Activated CD4-positive, alpha-beta memory T cell treated with anti-CD3 and anti-CD28 coated beads for 36 hours (primary cell): ENCODE measurements at places on chromosomes 2 and 18. TPM values are rescaled to one million over a fixed set of nuclear protein-coding genes. Genes with fewer than 3 reads are reported as not detected.

The CDK15 gene
- not detected for total RNA-seq

The PDE11A gene
- not detected for total RNA-seq

DNA sequence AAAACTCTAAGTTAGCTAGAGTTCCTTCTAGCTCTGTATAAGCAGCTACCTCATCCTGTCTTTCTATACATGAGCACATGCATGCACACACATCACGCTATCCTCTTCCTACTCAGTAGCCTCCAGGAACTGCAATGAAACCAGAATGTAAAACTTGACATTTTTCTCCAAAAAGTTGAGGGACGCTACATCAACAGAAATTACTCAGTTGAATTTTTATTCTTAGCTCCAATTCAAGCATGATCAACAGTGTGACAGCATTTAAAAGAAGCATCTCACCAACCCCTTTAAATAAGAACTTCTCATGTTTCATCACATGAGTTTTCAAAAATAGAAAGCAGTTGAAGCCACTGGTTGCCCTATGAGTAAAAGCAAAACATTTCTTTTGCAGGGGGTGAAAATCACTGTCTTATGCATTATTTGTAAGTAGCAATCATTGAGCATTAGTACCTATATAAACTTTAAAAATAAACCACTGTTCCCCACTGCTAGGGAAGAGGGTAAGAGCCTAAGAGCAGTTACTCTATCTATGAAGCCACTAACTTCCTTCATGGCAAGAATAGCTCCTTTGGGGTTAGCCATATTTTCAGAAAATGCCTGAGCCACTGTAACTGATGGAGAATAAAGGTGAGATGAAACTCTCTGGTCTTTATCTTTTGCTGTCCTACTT is 77.9 kb upstream of the ARL5A start:
- no peak for DNase-seq

- no peak for DNase-seq
These were observed 686 bp upstream of the PNO1 start for GRCh38 chr2:68157002-68157401.

GRCh38 chr2:18077704-18078103 is 199.2 kb downstream of the KCNS3 start:
- DNase-seq, result no peak

DNA sequence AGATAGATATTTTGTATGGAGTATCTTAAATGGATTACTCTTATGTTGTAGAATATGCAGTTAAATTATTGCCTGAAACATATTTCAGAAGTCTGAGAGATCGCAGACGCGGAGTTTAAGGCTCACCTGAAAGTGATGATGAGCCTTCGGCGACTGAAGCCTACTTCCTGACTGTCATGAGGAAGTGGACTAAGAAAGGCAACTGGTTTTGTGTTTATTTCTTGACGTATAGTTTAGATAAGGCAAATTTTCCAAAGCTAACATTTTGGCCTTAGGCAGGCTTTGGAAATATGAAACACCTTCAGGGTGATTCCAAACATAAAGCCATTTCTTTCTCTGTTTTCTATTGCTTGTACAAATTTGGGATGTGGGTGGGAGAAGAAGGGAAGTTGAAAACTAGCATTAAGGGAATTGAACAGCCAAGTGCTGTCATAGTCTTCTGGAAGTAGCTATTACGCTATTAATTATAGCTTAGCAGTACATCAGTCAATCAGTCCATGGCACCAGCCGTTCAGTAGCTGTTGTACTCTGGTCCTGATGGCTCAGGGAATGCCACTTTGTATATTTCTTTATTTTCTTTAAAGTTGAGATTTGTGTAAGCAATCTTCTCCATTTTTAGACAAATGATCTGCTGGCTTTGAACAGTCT is 1.5 kb downstream of the GRHL1 start:
- no peak for DNase-seq

The IGFBP2 gene
- total RNA-seq, result 1.4 TPM

GRCh38 chr2:203934711-203935438 is 1.7 kb upstream of the ICOS start:
- peak; percentile 52 for DNase-seq

The CD8B2 gene
- 0.19 TPM for total RNA-seq

- DNase-seq, result no peak
These were observed 796.7 kb upstream of the CELF4 start for GRCh38 chr18:38362286-38362792.

The TFCP2L1 gene
- 0.24 TPM for total RNA-seq

DNA sequence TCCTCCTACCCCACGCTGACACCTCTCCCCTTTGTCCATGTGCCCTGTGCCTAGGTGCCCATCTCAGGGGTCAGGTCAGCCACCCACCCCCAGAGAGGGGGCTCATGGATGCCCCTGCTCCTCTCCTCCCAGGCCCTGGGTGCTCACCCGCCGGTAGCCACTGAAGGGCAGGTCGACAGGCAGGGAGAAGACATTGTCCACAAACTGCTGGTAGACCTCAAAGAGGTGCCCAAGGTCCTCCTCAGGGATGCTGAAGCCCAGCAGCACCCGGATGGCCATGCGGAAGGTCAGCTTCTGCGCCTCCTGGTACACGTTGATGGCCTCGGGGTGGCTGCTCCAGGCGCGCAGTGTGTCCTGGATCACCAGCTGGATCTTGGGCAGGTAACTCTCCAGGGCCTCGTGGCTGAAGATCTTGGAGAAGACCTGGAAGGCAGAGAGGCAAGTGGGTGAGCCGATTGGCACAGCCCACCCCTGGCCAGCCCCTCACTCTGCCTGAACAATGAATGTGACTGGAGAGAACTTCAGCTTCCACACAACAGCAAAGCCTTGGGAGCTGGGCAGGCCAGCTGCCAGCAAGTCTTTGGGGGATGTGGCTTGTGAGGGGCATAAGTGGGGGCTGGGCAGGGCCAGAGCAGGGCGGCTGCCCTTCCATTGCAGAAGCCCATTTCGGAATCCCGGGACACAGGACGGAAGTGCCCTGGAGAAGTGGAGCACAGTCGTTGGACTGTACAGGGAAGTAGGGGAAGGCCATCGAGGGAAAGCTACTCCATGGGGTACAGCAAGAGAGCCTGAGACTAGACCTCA is 12.5 kb downstream of the CYP26B1 start:
- no peak for DNase-seq

DNA sequence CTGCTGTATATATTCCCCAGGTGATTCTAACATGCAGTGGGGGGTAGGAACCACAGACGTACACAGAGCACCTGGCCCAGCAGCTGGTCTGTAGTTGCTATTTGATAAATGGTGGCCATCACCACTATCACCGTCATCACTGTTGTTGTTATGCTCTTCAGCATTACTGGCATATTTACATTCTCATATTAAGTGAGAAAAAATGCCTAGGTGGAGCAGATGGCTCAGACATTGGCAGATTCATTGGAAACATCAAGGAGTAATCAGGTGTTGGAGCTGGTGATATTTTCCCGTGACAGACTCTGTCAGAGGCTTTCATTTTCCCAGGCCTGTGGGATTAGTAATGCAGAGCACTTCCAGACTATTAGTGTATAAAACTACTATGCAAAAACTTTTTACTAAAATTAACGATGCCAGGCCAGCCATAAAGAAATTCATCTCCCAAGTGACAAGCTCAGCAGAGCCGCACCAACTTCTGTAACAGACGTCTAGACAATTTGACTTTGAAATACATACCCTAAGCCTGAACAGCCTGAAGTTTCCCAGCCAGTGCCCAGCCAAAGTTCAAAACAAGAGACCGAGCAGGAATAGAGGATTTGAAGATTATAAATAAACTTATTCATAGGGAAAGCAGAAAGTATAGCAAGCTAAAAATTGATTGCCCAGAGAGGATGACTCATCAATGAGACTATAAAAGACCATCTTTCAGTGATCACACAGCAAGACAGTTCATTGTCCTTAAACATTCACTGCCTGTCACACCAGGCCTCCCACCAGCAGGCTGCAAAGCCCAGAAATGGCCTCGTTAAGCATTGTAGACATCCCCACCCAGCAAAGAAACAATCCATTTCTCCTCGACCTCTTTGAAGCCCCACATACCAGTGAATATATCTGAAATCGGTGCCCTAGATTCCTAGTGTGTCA is 247.4 kb upstream of the CHAC2 start:
- DNase-seq, result no peak

DNA sequence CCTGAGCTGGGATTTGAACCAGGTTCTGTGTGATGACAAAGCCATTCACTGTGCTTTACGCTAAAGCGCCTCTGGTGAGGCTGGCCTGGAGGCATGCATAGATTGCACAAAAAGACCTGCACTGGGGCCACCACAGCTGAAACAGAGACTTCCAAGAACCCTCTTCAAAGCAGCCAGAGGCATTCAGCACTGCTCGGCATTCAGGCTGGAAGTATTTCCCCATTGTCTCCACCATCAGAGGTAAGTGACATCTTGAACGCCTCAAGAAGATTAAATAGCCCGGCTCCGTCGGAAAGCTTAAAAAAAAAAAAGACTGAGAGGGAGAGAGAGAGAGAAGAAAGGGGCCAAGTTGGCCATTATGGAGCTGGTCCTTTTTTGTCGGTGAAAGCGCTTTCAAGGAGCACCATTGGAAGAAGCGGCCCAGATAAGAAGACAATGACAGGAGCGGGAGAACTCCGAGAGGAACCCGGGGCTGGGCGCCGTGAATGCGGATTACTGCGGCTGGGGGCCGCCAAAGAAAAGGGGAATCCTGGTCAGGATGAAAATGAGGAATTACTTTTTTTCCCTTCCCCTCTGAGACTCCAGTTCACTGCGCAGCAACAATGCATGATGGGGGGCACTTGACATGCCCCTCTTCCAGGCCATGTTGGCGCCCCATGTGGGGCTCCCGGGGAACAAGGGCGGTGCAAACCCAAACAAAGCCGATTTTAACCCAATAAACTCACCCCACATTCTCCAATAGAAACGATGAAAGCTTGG is 228.3 kb downstream of the MYCN start:
- DNase-seq, result no peak

The LHCGR gene
- total RNA-seq, result not detected

- DNase-seq, result no peak
These were observed 1565.1 kb downstream of the LRP1B start for GRCh38 chr2:140565756-140566155.

The ABHD1 gene
- 0.76 TPM for total RNA-seq

DNA sequence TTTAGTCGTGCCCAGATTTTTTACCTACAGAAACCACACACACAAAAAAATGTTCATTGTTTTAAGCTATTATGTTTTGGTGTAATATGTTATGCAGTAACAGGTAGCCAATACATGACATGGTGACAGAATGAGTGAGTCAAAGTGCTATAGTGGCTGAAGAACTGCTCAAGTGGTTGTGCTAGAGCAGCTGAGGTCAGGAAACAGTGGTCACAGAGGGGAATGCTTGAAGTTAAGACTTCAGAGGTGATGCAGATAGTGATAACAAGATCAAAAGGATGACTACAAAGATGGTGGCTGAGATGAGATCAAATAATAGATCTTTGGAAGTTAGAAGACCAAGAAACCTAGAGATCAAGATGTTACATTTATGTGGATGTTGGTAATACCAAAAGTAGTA is 174.3 kb downstream of the KCNE4 start:
- DNase-seq, result no peak

DNA sequence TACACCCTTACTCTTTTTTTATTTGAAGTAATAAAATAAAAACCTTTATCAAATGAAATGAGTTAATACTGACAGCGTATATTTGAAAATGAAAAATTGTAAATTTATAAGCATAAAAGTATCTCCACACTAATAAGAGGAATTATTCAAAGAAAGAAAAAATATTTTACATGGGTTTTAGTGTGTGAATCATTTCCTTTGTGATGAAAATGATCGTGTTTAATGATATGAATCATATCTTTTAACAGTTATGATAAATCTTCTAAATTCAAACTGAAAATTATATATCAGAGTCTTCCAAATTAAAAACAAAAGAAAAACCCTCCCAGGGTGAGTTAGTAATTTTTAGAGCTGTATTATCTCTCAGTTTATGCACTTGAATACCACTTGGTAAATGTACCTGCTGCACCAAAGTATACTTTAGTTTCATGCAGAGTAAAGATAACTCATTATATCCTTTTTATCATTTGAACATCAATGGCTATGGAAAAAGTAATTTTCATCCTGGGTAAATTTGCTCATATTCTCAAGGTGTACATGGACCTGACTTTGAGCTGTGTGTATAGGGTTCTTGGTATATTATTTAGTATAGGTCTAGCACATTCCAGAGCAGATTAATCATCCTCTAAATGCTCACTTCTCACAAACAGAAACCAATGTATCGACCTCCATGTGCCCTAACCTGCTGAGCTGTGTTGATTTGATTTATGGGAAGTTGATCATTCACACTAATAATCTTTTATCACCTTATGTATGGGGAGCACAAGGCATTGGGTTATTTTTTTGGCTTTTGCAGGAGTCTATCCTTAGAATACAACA is 98.7 kb upstream of the VWC2L start:
- no peak for DNase-seq

- no peak for DNase-seq
These were observed 258.3 kb downstream of the HAUS1 start for GRCh38 chr18:46362533-46362932.

The CKAP2L gene
- total RNA-seq, result 42.1 TPM

DNA sequence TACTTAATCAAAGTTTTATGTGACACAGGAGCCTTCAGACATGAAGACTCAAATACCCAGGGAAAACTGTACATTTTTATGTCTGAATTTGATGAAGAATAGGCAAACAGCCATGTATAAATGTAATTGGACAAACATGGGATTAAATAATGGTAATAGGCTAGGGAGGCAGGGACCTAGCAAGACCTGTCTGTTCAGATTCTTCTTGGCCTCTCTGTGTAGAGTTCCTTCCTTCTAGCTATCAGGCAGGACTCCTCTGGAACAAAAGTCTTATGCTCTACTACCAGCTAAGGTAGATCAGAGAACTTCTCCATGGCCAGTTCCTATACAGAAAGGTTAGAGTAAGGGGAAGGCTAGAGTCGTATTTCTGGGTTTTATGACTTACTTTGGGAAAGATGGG is 9.5 kb upstream of the PARD3B start:
- no peak for DNase-seq

The NAT8 gene
- total RNA-seq, result not detected

The ZNF397 gene
- total RNA-seq, result 19.2 TPM

GRCh38 chr2:7819850-7820249 is 862.0 kb upstream of the ID2 start:
- no peak for DNase-seq

DNA sequence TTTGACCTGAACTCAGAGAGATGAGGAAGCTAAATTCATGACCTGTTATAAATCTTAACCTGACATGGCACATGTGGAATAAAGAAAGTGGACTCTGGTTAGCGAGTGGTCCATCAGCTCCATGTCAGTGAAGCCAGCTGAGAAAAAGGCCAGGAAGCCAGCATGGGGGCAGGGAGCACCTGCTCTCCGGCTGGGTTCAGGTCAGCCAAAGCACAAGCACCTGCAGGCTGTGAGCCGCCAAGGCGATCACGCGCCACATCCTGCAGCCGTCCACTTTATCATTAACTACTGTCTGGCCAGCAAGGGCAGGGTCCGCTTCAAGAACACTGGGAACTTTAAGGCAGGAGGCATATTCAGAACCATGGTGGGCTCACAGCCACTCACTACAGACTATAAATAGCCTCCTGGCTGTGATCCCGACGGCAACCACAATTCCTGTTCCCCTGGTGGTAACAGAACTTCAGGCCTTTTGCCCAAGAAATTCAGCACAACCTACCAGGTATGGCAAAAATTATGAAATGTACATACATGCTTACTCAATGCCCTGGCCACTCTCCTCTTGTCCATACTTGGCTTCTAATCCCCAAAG is 35.5 kb downstream of the ACVR1 start:
- DNase-seq, result no peak
